ENCODE measurements at places on chromosomes 3 and 15.

- no peak for DNase-seq
Measured at GRCh38 chr3:189101594-189101993, 70.2 kb upstream of the TPRG1 start.

GRCh38 chr3:151462278-151462780 is 1.5 kb upstream of the IGSF10 start:
- DNase-seq = no peak

DNA sequence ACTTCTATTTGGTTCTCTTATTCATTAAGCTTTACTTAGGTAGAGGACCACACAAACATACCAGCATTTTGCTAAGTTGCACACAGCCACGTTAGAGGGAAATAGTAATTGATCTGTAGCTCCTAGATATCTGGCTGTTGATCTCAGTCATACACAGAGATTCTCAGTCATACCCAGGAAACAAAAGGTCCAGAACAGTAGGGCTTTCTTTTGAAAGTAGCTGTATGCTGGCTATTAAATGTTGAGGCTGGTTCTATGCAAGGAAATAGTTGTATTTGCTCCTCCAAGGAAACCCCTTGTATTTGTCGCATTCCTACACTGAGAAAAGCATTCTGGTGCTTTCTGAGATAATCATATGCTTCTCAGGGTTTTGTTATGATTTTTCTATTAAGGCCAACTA is 523.8 kb downstream of the SOX2 start:
- no peak for DNase-seq

DNA sequence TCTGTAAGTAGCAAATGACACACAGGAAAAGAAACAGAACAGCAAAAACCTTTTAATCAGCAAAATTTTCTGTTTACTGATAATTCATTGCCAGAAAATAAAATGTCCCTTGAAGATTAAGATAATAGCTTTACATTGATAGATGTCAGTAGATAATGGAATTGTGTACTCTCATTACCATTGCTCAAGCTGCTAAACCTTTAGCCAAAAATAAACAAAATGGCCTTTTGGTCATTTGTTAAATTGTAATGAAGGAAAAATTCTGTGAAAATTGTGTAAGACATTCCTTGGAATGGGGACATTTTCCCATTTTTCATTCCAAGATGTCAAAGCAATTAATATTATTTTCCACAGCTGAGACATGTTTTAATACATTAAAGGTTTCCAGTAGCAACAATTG is 189.8 kb downstream of the PLOD2 start:
- DNase-seq = no peak

GRCh38 chr3:42498791-42499477 is 3.5 kb upstream of the VIPR1 start:
- no peak for DNase-seq

GRCh38 chr3:10255835-10256234 is 7.6 kb downstream of the TATDN2 start:
- no peak for DNase-seq

DNA sequence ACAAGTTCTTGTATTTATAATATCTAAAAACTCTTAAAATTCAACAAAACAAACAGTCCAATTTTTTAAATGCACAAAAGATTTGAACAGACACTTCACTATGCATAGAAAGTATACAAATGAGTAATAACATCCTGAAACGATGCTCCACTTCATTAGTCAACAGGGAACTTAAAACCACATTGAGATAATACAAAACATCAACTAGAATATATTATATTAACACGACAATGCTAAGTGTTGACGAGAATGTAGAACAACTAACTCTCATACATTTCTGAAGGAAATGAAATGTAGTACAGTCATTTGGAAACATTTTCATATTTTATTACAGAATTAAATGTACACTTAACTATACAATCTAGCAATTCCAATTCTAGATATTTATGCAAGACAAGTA is 93.4 kb downstream of the IGSF11 start:
- DNase-seq = no peak

DNA sequence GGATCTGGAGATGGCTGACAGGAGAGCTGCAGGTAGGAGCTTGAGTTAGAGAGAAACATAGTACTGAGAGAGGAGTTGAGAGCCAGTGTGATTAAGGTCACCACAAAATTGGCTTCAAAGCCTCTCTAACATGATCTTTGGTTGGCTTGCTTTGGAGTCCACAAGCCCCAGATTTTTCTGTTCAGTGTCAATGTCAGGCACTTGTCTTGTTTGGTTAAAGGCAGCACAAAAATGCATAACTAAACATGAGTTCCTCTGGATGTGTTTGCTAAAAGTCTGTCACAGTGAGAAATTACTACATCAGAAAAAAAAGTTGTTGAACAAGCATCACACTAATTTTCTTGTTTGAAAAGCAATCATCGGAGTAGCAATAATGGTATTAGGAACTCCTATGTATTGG is 440.5 kb downstream of the NTRK3 start:
- DNase-seq = no peak

DNA sequence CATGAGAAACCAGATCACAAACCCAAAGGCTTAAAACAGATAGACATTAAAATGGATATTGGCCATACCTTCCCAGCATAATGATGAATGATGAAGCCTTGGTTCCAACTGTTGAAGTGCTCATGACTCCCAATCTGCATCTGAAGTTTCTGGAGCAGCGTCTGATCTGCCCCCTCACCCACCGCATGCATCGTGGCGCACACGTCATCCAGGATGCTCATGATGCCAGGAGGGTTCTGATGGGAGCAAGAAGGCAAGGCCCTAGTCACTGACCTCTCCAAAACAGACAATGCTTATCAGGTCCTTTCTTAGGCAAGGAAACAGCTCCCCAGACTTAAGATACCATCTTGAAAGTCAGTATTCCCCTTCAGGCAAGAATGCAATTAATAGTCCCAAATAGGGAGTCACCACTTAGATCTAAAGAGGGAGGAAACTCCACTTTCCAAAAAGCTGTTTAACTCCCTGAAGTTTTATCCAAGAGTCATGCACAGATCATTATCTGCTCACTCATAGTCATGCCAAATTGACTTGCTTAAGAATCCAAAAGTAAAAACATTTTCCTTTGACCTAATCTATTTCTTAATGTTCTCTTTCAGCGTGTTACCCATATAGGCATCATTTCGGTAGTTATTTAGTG is 2.1 kb downstream of the LDHAL6B start:
- no peak for DNase-seq

Measured in neuronal stem cell (in vitro differentiated cells).